T1000 (cell line): ENCODE measurements at places on chromosomes 7 and 10.

GRCh38 chr10:58518775-58519174 is 6.1 kb downstream of the BICC1 start:
- DNase-seq = no peak

- no peak for DNase-seq
Measured at GRCh38 chr10:123007558-123008354, 839 bp downstream of the IKZF5 start.

GRCh38 chr7:148909568-148909967 is 25.5 kb upstream of the EZH2 start:
- DNase-seq = no peak

DNA sequence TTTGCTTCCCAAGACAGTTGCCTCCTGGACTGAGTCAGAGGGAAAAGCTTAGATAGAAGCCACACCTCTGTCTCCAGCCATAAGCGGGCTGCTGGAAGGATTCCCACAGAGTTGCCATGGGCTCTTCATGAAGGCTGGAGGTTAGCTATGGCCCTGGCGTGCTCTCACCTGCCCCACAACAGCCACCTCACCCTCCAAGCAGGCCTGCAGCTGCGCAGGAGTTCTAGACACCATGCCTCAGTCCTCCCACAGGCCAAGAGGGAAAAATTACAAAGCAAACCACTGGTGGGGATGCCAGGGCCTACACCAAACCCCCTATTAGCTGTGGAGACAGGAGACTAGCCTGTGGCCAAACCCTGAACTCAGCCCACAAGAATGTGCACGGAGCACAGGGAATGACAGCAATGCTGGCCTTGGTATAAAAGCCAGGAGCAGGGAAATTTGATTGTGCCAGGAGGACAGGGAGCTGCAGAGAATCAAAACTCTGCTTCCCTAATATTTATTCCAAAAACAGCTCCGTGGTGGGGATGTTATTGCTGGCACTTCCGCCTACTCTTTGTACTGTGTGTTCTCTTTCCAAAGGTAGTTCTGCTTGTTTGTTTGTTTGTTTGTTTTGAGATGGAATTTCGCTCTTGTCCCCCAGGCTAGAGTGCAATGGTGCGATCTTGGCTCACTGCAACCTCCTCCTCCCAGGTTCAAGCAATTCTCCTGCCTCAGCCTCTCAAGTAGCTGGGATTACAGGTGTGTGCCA is 60.3 kb upstream of the STK17A start:
- DNase-seq = peak; percentile 69

DNA sequence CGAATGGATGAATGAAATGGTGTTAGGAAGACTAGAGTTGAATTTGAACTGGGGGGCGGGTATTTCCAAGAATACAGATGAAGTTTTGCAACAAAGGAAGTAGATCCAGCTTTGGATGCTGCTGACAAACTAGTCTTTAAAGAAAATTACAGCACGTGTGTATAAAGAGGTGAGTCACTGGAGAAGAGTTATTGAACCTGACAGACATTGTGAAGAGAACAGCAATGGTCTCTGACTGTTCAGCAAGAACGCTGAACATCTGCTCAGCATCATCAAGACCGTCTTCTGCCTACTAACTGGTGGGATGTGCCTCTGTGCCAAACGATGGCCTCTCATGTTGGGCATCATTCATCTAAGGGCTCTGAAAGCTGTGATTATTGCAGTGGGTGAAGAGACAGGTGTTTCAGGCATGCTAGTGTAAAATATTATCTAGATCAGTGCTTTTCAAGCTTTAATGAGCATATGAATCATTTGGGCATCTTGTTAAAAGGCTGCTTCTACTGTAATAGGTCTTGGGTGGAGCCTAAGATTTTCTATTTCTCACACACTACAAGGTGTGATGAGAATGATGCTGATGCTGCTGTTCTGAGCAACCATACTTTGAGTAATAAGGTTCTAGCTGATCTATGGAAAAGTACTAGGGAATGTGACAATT is 291.3 kb downstream of the PTEN start:
- DNase-seq = no peak

DNA sequence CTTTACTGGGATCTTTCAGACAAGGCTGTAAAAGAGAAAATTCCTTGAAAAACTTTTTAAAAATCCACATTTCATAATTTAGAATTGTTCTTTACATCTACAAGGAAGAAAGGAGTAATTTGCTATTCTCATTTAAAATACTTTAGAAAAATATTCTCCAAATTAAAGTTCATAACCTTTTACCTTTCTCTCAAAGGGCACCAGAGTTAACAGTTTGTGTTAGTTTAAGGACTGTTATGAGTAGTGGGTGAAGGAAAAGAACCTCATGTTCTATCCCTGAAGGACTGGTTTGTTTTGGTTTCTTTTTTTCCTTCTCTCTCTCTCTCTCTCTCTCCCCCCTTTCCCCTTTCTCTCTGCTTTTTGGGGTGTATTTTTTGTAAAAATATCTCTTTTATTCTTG is 4.1 kb downstream of the AGMO start:
- no peak for DNase-seq

GRCh38 chr10:16910793-16911164 is 93.6 kb upstream of the RSU1 start:
- DNase-seq = no peak

DNA sequence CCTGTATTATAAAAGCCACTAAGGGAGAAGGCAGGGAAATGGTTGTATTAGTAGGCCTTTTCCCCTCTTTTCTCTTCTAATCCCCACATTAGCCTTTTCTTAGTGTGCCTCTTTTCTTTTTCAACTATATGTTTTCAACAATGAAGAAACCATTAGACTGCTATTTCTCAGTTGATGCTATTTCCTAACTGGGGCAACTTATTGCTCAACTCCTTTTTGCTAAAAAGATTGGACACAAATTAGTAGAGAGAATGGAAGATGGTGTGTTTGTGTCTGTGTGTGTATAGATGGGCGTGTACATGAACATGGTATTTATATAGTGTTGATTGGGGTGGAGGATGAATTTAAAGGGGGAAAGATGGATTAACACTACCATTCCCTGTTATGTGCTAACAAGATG is 28.4 kb downstream of the TBC1D12 start:
- no peak for DNase-seq

GRCh38 chr7:95209788-95210187 is 114.5 kb downstream of the PON1 start:
- DNase-seq = no peak

GRCh38 chr10:21513405-21513788 is 12.1 kb downstream of the SKIDA1 start:
- DNase-seq = no peak

- DNase-seq = no peak
Measured at GRCh38 chr10:130751106-130751840, 560.2 kb downstream of the TCERG1L start.
